SJSA1 (cell line): ENCODE measurements at places on chromosomes 12 and 14. TPM values are rescaled to one million over a fixed set of nuclear protein-coding genes. Genes with fewer than 3 reads are reported as not detected.

The SLC5A8 gene
- total RNA-seq = not detected in 2 replicates

The GYS2 gene
- total RNA-seq = not detected in 2 replicates

The REC8 gene
- total RNA-seq = 0.47 and 6.8 TPM in 2 replicates

The TAS2R31 gene
- 1.5 TPM in 1 of 2 replicates, not detected in the other for total RNA-seq

The TMX1 gene
- total RNA-seq = 55.3 and 87.6 TPM in 2 replicates

The TUNAR gene
- total RNA-seq = not detected in 2 replicates

GRCh38 chr12:2311020-2311778, 258.4 kb downstream of the CACNA1C start:
- DNase-seq = peak; percentile 99
- H3K4me1 ChIP-seq = peaks cover 31% of the 10 kb centered on the region
- no peak overlapping the region for H3K4me3 ChIP-seq
- H3K27me3 ChIP-seq = no peaks in the 10 kb centered on the region
- no peaks in the 10 kb centered on the region for H3K36me3 ChIP-seq

GRCh38 chr14:100416081-100416680, 93.0 kb downstream of the SLC25A47 start:
- H3K36me3 ChIP-seq = no peaks in the 10 kb centered on the region
- H3K27me3 ChIP-seq = no peaks in the 10 kb centered on the region
- H3K4me1 ChIP-seq = peaks cover 14% of the 10 kb centered on the region
- no peak for DNase-seq

DNA sequence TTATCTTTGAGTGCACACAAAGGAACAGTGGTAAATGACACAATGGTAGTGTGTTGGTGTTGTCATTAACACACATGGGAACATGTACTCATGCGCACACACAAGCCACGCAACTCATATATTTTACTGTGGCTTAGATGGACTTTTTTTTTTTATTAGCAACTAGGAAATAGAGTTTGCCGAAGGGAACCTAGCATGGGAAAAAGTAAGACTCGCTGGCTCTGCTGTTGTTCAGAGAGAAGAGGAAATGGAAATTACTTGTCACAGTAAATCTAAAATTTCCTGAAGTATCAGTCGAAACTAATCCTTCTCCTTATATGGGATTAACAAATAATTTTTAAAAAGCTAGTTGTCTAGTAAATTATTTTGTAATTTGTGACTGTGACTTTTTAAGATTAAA, 33.7 kb upstream of the IL22 start:
- H3K4me1 ChIP-seq = no peaks in the 10 kb centered on the region
- H3K27ac ChIP-seq = no peak overlapping the region
- H3K36me3 ChIP-seq = no peaks in the 10 kb centered on the region
- DNase-seq = no peak

- peak; percentile 39 for DNase-seq
- H3K4me1 ChIP-seq = peaks cover 24% of the 10 kb centered on the region
- no peaks in the 10 kb centered on the region for H3K27me3 ChIP-seq
- no peaks in the 10 kb centered on the region for H3K36me3 ChIP-seq
These were observed 476.1 kb upstream of the SOX5 start for GRCh38 chr12:24425601-24425970.

DNA sequence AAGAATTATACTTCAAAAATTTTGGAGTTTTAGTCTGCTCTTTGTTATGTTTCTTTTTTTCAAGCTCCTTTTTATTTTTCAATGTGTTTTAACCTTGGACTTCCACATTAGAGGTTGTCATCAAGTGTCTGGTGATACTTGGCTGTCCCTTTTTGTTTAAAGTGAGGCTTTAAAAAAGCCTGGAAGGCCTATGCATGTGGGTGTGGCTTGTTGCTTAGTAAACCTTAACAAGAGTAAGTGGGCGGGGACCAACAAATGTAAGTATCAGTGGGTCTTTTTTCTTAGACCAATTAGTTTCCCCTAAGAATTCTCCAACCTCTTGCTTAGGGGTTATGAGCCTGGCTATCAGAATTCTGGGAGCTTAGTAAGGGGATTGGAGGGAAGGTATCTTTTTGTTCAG, 26.4 kb downstream of the HCFC2 start:
- peaks cover 68% of the 10 kb centered on the region for H3K36me3 ChIP-seq
- H3K4me1 ChIP-seq = peaks cover 13% of the 10 kb centered on the region
- H3K27me3 ChIP-seq = no peaks in the 10 kb centered on the region
- H3K27ac ChIP-seq = no peak overlapping the region

DNA sequence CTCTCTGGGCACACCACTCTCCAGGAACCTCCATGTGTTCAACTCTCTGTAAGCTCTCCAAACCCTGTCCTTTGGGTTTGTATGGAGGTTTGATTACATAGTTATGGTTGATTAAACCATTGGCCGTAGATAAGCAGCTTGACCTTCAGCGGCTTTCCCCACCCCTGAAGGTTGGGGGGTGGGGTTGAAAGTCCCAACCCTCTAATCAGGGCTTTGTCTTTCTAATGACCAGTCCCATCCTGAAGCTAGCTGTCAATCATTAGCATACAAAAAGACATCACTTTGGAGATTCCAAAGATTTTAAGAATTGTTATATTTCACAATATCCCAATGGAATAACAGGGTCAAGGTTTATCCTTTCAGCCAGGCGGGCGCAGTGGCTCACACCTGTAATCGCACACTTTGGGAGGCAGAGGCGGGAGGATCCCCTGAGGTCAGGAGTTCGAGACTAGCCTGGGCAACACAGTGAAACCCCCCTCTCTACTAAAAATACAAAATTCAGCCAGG, 8.4 kb downstream of the FAM186A start:
- peaks cover 15% of the 10 kb centered on the region for H3K4me1 ChIP-seq
- H3K27me3 ChIP-seq = no peaks in the 10 kb centered on the region
- H3K4me3 ChIP-seq = no peak overlapping the region
- DNase-seq = no peak

DNA sequence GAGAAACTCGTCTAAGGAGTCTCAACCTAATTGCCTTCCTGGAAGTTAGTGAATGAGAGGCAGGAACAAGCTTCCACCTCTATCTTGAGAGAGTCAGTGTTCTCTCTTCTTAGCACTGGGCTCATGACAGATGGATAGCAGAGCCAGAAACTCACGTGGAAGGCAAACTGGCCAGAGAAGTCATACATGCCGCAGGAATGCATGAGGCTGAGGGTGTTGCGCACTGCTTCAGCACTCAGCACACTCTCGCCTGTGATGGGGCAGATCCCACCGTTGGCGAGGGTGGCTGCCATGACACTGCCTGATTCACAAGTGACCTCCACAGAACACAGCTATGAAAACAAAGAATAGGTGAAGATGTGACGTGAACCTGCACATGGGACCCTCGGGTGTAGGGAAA, 6.0 kb downstream of the SPRYD4 start:
- H3K27ac ChIP-seq = no peak overlapping the region
- no peak overlapping the region for H3K4me3 ChIP-seq
- no peak for DNase-seq
- H3K36me3 ChIP-seq = peaks cover 22% of the 10 kb centered on the region

DNA sequence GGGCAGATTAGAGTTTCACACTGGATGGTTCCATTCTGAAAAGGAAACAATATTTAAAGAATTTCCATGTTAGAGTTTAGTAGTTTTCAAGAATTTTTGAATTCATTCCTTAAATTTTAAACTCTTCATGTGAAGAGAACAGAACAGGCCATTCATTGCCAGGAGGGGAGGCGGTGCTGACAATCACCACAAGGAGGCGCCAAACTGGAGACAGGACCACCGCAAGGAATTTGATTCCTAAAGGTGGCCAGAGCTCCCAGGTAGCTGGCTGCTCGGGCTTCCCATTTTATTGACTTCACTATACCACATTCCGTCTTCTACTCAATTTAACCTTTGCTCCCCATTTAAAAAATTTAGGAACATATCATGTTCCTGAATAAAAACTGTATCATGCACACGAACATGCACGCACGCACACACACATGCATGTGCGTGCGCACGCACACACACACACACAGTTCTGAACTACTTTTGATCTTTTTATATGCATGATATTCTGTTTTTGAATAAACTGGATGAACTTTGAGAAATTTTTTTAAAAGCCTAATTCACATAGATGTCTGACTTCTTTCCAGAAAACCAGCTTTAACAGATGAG, 101.2 kb downstream of the NELL2 start:
- H3K4me3 ChIP-seq = no peak overlapping the region
- H3K4me1 ChIP-seq = no peaks in the 10 kb centered on the region
- H3K36me3 ChIP-seq = no peaks in the 10 kb centered on the region
- peak; percentile 40 for DNase-seq
- H3K27ac ChIP-seq = no peak overlapping the region

DNA sequence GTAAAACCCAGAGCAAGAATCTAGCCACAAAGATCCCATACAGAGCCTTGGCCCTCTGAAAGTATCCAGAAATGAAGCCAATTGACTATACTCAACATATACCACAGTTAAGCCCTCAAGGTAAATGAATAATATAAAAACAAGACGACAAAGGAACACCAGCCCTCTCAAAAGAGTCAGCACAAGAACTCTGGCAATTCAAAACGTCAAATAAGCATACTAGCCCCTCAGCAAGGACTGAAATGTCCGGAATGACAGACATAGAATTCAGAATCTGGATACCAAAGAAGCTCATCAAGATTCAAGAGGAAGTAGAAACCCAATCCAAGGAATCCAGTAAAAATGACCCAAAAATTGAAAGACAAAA, 49.9 kb downstream of the GTF2A1 start:
- no peak overlapping the region; the same call in 1 of the 2 replicates for H3K4me3 ChIP-seq
- H3K27me3 ChIP-seq = no peaks in the 10 kb centered on the region
- H3K36me3 ChIP-seq = no peaks in the 10 kb centered on the region
- H3K4me1 ChIP-seq = peaks cover 16% of the 10 kb centered on the region
- no peak for DNase-seq
- H3K27ac ChIP-seq = no peak overlapping the region

DNA sequence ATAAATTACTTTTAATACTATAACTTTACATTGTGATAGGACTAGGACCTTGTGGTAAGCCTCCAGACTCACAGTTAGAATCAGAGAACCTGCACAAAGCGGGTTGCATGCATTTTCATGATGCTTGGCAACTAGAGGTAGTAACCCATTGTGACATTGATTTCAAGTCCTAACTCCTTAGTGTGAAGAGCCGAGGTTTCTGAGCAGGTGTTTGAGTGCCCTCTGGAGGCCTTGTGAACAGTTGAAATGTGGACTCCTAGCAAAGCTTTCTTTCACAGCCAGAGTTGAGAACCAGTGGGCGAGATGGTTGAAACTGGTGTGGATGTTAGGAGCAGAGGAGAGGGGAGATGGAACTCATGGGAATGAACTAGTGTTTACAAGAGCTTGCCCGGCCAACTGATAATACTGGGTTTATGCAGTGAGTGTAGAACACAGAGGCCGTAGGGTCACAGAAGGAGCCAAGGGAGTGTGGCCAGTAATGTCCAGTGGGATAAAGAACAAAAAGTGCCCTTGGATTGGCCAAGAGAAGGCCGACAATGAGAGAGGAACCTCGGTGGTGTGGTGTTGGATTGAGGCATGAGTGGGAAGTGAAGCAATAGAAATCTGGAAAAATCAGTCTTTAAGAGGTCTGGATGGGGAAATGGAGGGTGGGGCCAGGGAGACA, 10.9 kb downstream of the ZNF664 start:
- no peaks in the 10 kb centered on the region for H3K27me3 ChIP-seq
- no peak overlapping the region for H3K27ac ChIP-seq
- no peaks in the 10 kb centered on the region for H3K4me1 ChIP-seq
- peaks cover 4% of the 10 kb centered on the region for H3K36me3 ChIP-seq
- DNase-seq = peak; percentile 49

- H3K27me3 ChIP-seq = no peaks in the 10 kb centered on the region
- H3K4me1 ChIP-seq = peaks cover 16% of the 10 kb centered on the region
These were observed 42.5 kb downstream of the WDR20 start for GRCh38 chr14:102182190-102182589.

DNA sequence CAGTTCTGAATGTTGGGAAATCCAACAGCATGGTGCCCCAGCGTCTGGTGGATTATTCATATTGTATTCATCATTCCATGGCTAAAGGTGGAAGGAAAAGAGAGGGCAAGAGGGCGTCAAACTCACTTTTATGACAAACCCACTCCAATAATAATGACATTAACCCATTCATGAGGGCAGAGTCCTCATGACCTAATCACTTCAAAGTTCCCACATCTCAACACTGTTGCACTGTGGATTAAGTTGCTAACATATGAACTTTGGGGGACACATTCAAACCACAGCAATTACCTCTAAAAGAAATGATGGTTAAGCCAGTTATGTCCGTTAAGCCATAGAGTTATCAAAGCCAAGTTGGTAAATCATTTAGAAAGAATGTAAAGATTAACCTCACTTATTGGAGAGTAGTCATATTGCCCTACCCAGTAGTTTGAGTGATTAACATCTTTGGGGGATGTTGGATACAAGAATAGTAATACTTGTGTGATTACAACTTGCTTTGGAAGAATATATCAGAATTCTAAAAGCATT, 212.4 kb upstream of the FLRT2 start:
- peak overlapping the region; percentile 33 for H3K27ac ChIP-seq
- H3K36me3 ChIP-seq = no peaks in the 10 kb centered on the region
- H3K27me3 ChIP-seq = no peaks in the 10 kb centered on the region
- DNase-seq = no peak

DNA sequence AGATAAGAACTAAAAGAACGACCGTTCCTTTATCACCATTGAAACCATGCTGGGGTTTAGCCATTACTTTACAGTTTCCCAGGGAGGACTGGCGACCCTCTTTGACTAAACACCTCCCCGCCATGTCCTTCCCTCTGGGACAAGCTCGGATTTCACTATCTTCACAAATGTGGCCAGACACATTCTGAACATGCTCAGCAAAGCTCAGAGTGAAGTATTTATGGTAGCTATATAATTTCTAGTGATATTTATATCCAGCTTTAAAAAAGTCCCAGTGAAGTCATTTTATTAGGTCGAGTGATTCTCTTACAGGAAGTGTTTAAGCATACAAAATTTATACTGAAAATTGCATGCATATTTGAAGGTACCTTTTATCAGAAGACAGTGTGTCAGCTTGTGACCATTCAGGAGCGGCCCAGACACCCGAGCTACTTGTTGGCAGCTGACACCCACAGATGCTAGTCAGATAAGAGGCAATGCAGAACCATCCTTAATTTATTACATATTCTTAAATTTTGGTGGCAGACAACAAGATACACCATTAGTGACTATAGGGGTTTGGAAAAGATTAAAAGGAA, 36.8 kb downstream of the NIN start:
- no peak overlapping the region for H3K4me3 ChIP-seq
- H3K4me1 ChIP-seq = peaks cover 11% of the 10 kb centered on the region
- peaks cover 12% of the 10 kb centered on the region; the same call in 1 of the 2 replicates for H3K36me3 ChIP-seq

GRCh38 chr14:91968280-91968679, 20.8 kb upstream of the FBLN5 start:
- no peak for DNase-seq
- H3K4me3 ChIP-seq = no peak overlapping the region
- H3K27ac ChIP-seq = no peak overlapping the region
- no peaks in the 10 kb centered on the region for H3K27me3 ChIP-seq
- H3K4me1 ChIP-seq = no peaks in the 10 kb centered on the region

DNA sequence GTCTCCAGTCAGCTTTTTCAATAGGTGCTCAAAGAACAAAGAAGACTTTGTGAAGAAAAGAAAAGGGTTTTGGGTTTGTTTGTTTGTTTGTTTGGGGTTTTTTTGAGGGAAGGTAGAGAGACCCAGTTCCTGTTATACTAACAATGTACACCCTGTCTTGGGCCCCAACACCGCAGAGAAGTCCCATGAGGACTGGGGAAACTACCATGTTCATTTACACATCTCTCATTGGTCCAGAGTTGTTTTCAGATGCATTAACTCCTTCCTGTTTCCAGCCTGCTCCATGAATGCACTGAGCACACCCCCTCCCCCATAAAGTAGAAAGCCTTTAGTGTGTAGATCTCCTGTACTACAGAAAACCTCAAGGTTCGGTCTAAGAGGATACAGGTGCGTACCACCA, 51.1 kb upstream of the SLC8A3 start:
- no peaks in the 10 kb centered on the region for H3K27me3 ChIP-seq
- no peaks in the 10 kb centered on the region for H3K4me1 ChIP-seq
- H3K36me3 ChIP-seq = no peaks in the 10 kb centered on the region
- no peak overlapping the region for H3K4me3 ChIP-seq
